ENCODE measurements at places on chromosomes 2 and 18.

DNA sequence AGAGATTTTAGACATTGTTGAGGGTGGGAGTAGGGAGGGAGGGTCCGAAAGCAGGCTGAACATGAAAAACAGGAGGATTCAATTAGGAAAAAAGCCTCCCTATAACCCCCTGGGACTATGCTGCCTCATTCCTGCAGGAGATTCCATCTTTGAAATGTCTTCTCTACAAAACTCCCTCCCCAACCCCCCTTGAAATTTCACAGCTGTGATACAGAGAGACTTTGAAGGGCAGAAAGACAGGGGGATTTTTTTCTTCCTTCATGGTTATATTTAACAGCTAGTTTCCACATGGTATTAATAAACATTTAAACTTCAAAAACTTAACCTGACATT is 57.6 kb downstream of the TRIB2 start:
- no peak for DNase-seq

- no peak for DNase-seq
Measured at GRCh38 chr2:3913166-3913565, 209.8 kb downstream of the DCDC2C start.

DNA sequence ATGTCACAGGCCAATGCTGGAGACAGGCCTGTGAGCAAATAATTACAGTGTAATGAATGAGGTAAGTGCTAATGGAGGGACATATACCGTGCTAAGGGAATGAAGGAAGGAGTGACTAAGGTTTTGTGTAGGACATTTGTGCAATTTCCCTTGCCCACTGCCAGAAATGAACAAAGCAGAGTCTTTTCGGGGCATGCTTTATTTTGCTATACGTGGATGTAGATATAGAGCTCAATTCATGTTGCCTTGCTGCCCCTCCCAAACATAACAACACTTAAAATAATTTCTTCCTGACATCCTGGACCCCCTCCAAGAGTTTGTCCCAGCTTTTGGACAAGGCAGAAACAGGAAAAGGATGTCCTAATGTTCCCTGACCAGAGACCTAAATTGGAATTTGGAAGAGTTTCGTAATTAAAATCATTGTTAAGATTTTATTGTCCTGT is 23.7 kb upstream of the CD28 start:
- no peak for DNase-seq

DNA sequence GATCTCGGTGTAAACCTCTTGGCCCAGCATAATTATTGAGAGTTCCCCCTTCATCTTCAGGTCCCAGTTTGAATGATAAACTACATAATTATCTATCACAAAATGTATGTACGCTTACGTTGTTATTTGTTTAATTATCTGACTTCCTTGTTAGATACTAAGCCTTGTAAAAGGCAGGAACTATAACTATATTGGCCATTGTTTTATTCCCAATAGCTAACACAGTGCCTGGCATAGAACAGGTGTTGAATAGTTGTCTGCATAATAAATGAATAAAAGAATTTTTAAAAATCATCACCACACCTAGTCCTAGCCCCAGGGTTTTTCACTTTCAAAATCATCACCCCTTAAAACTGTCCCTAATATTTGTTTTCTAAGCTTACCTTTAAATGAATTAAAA is 207.9 kb downstream of the MREG start:
- DNase-seq = no peak

GRCh38 chr2:29361231-29361630 is 246.0 kb downstream of the CLIP4 start:
- DNase-seq = no peak

GRCh38 chr2:43265001-43265400 is 38.6 kb upstream of the ZFP36L2 start:
- no peak for DNase-seq

- DNase-seq = peak; percentile 5
Measured at GRCh38 chr2:240640939-240641338, 15.7 kb downstream of the GPR35 start.

DNA sequence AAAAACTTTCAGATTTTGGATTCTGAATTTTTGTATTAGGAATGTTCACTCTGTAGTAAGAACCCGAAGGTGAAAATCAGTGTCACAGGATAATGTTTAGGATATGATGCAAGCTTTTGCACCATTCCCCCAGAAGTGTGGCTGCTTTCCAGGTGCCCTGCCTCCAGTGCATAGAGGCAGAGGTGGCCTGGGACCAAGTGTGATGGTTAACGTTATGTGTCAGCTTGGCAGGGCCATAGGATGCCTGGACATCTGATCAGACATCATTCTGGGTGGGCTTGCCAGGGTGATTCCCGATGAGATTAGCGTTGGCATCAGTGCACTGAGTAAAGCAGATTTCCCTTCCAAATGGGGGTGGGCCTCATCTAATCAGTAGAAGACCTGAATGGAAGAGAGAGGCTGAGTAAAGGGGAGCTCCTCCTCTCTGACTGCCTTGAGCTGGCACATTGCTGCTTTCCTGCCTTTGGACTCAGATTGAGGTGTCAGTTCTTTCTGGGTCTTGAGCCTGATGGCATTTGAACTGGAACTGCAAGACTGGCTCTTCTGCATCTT is 177.4 kb upstream of the HS6ST1 start:
- DNase-seq = no peak

DNA sequence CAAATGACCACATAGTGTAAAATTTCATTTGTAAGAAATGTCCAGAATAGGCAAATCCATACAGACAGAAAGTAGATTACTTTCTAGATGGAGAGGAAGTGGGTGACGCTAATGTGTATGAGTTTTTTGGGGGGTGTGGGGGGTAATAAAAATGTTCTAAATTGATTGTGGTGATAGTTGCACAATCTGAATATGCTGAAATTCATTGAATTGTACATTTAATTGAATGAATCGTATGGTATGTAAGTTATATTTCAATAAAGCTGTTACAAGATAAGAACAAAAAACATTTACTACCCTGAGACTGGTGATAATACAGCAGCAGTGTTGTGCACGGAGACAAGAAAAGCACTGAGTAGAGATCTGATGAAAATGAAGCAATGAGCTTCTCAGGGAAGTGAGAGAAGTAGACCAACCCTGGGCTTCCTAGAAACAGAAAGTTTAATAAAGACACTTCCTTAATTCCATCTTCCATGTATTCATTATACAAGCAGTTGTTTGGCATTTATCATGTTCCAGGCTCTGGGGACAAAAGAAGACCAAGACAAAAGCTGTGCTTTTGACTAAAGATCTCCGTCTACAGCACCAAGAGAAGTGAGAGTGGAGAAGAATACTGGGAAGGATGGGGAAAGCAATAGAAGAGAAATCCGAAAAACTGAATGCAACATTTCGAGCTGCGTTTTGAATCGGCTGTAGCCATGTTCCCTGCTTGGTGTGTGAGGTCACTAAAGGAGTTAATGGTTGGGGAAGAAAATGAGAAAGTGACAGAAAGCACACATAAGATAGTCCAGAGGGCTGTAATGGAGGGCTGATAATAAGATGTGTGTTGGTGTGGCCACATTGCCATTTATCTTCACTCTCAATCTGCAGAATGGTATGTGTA is 1.8 kb upstream of the PDE11A start:
- DNase-seq = no peak

- no peak for DNase-seq
Measured at GRCh38 chr18:58803978-58804377, 60.7 kb upstream of the ZNF532 start.

Data from DMS 273 treated with DMSO at 0.1 percent for 48 hours (cell line).